ENCODE measurements at places on chromosomes 1 and 21.
A peak's percentile ranks its signal among the peaks of the same experiment; 100 is the strongest.

GRCh38 chr1:200673952-200674823, 4.5 kb upstream of the DDX59 start:
- no peak for DNase-seq

- no peak for DNase-seq
Observed at GRCh38 chr1:178034676-178035075, 59.2 kb upstream of the RASAL2 start.

DNA sequence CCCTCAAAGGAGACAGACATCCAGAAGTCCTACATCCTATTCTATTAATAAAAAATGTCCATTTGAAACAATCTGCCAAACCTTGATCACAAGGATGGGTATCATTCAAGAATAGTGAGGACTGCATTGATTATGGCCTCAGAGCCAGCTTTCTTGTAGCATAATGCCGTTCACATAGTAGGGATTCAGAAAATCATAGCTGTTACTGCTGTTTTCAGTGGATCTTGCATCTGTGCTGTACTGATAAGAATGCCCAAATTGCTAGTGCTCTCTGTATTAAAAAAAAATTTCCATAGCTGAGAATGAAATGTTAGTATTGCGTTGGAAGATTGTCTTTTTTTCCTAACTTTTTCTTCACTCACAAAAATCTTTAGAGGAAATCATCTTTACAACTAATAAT, 19.1 kb downstream of the BRDT start:
- no peak for DNase-seq

- DNase-seq: no peak
Observed at GRCh38 chr1:67463298-67463955, 33.2 kb upstream of the SERBP1 start.

- DNase-seq: no peak
Observed at GRCh38 chr1:213041443-213041842, 9.6 kb upstream of the RPS6KC1 start.

DNA sequence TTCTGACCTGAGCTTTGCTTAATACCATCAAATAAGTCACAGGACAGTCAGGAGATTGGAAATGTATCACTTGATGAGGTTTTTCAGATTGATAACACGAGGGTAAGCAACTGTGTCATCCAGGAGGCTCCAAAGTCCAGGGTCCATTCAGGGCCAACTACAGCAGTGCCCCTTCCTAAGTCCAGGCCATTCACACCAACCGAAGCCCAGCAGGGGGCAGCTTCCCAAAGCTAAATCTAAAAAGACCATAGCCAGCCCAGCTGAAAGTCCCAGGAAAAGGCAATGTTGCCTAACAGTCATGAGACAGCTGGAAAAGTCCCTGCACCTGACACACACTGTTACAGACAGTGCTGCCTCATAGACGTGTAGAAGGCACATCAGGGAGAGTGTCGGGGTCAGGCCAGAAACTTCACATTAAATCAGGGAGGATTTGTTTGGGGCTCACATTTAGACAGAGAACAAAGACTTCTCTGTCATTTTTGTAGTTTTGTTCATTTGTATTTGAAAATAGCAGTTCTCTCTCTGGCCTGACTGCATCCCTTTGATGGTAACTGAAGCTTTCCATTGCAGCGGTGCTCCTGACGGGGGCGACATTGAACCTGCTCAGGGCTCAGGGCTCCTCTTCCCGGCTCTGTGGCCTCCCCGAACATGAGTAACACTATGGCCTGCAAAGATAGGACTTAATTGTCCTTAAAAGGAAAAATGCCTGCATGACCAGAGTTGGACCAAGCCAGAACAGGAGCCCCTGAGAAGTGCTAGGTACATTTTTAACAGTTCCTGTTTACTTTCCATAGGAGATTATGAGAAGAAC, 200.4 kb downstream of the NRIP1 start:
- peak; percentile 35 for DNase-seq

DNA sequence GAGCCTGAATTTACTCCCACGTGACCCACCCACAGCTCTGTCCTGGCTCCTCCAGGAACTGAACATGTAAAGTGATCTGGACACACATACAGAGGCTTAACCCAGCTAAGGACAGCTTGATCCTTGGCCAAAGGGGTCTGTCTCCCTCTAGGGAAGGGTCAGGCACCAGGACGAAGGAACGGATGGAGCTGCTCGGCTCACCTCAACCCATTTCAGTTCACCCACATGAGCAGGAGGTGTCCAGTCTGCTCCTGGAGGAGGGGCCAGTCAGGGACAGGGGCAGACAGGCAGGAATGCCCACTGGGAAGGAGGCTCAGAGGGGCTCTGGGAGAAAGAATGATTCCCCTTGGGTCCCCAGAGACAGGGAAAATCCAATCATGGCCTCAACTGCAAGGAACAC, 567.2 kb downstream of the PTPRU start:
- no peak for DNase-seq

DNA sequence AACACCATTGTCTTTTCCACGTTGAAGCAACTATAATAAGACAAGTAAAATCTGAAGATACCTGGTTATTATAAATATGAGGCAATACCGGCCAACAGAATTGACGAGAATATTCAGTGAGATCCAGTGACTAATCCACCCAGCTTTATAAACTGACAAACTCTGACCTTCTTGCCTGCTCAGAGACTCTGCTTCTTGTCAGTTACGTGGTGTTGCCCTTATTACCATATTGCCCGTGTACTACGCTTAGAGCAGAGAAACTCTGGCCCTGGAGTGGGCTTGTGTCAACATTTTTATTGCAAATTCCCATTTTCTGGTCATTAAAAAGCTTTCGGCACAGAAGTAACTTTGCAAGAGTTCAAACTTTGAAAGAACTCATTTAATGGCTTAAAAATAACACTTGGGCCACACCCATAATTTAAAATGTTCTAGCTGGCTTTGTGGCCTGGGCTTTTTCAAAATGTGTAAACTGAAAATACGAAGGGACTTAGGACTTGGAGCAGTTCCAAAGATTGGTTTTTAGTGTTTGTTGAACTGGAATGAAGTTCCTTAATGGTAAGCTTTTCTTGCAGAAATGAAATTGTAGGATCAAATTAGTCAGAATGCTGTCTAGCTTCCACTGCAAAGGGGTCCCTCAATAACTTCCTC, 266.2 kb downstream of the LMO4 start:
- DNase-seq: no peak

DNA sequence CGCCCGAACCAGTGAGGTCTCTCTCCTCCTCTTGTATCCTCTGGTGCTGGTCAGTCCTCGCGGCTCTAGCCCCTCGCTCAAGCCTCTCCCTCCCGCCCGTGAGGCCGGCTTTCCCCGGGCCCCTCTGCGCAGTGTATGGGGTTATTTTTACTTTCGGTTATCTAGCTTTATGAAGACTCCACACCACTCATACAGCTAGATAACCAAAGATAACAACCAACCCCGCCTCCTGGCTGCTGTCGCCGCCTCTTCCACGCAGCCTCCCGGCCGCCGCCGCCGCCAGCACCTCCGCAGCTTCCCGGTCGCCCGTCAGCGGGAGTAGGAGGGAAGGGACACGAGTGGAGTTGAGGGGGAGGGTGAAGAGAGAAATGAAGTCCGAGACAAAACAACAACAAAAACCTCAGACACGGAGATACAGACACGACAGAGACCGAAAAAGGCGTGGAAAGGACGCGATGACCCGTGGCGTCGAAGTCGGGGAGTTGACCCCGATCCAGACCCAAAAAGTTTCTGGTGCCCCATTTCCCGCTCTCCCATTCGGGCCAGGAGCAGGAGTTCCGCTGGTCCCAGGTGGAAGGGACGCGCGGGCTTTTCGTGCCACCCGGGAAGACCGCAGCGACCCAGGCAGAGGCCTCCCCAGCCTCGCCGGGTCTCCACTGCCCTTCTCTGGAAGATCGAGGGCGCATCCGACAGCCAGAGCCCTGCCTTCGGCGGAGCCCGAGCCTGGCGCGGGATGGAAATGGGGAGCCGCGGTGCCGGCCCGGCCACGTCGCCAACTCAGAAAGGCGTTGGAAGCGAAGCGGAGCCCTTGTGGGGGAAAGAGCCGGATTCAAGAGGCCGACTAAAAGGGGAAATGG, 51.4 kb downstream of the RHBG start:
- no peak for DNase-seq

- DNase-seq: no peak
Observed at GRCh38 chr1:206826394-206826793, 39.0 kb upstream of the IL20 start.

DNA sequence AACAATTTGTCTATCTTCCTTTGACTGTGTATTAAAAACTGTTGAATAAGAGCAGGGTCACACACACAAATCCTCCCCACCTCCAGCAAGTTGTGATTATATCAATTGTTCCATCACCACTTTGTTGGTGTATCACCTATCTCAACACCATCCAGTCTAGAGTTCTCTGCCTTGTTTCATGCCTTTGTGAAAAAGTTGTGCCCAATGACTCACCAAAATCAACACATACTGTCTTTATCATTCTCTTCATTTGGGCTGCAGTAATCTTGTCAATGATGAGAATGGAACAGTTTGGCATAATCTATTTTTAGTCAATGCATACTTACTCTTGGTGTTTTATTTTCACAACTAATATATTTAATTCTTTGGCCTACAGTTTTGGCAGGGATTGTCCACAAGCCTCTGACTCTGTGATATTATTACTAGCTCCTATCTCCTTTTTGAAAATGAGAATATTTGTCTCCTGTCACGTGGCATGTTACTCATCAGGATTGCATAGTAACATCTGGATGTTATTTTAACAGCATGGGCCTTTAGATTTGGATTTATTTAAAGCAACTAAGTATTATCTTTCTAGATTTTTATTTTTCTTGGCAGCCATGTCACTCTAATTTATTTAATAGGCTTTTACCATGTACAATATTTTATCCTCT, 5.1 kb downstream of the C1orf87 start:
- DNase-seq: no peak

- no peak for DNase-seq
Observed at GRCh38 chr1:29743931-29744330, 507.6 kb downstream of the PTPRU start.

- DNase-seq: no peak
Observed at GRCh38 chr21:17343055-17343454, 169.8 kb upstream of the CXADR start.

- no peak for DNase-seq
Observed at GRCh38 chr1:43541721-43542401, 11.2 kb downstream of the PTPRF start.

DNA sequence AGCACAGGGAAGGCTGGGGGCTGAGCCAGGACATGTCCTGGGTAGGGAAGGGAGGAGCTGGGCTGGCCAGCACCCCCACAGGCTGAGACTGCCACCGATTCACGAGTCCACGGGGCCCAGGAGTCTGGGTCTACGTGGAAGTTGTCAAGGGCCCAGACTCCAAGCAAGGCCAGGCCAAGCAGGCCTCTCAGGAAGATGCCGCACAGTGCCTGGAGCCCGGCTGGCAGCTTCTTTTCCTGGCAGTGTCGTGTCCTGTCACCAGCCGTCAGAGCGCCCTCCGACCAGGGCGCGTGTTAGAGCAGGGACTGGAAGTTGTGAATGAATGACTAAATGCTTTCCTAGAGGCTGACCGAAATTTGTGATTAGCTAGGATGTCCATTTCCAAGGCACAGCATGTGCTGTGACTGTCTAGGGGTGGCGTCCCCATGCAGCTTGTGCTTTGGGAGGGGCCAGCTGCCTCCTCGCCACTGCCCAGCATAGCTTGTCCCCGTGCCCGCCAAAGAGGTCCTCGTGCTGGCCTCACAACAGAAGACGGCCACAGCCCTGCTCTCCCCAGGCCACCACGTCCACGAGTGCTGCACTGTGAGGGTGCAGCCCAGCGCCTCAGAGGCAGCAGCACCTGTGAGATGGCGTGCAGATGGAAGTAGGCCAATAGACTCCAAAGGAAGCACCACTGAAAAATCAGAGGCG, 147.4 kb upstream of the COL6A1 start:
- no peak for DNase-seq

DNA sequence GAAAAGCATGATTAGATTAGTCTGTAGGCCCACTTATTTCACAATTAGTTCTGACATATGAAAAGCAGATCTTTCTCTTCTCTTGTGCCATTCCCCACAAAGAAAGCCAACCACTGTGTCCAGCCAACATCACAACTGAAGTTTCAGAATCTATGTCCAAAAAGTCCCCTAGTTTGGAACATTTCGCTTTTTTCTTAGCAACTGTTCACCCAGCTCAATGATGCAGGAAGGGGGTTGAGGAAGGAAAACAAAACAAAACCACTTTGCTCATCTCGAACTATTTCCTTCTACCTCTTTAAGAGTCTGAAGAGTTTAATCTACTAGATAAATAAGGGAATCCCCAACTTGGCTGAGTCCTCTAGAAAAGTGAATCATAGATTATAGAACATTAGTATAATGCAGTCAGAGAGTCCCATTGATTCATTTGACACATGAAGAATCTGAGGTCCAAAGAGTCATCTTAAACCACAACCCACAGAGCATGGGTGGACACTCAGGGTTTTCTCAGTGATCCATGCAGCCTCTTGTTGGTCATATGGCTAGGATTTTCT, 159.3 kb upstream of the SGIP1 start:
- DNase-seq: no peak

- DNase-seq: no peak
Observed at GRCh38 chr21:17780539-17780938, 38.6 kb downstream of the C21orf91 start.

DNA sequence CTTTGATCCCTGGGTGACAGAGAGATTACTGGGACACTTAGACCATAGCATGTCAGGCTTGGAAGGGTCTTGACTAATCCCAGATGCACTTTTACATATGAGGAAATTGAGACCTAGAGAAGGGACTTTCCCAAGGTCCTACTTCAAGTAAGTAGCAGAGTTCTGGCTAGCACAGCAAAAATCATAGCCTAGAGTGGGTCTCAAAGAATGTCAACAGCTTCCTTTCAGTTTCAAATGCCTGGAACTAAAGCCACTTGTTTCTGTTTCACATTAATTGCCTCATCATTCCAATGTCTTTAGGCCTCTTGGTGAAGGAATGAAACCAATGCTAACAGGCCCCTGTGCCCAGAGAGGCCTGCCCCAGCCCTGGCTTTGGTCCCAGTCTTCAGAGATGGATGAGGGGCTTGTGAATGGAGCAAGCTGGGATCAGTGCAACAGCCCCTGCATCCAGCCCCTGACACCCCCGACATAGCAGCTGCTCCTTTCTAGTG, 26.6 kb downstream of the ATF3 start:
- no peak for DNase-seq

- DNase-seq: no peak
Observed at GRCh38 chr1:212182171-212182570, 103.0 kb upstream of the PPP2R5A start.

- no peak for DNase-seq
Observed at GRCh38 chr1:162389021-162389818, 7.7 kb downstream of the C1orf226 start.

- no peak for DNase-seq
Observed at GRCh38 chr1:67672260-67672803, 12.7 kb upstream of the GADD45A start.

Data from stimulated activated CD4-positive, alpha-beta T cell treated with anti-CD3 and anti-CD28 coated beads, Interleukin-15, amount 100 ng/mL, for 48 hours (primary cell).